ENCODE measurements at places on chromosomes 7 and 10.
A peak's percentile ranks its signal among the peaks of the same experiment; 100 is the strongest.

DNA sequence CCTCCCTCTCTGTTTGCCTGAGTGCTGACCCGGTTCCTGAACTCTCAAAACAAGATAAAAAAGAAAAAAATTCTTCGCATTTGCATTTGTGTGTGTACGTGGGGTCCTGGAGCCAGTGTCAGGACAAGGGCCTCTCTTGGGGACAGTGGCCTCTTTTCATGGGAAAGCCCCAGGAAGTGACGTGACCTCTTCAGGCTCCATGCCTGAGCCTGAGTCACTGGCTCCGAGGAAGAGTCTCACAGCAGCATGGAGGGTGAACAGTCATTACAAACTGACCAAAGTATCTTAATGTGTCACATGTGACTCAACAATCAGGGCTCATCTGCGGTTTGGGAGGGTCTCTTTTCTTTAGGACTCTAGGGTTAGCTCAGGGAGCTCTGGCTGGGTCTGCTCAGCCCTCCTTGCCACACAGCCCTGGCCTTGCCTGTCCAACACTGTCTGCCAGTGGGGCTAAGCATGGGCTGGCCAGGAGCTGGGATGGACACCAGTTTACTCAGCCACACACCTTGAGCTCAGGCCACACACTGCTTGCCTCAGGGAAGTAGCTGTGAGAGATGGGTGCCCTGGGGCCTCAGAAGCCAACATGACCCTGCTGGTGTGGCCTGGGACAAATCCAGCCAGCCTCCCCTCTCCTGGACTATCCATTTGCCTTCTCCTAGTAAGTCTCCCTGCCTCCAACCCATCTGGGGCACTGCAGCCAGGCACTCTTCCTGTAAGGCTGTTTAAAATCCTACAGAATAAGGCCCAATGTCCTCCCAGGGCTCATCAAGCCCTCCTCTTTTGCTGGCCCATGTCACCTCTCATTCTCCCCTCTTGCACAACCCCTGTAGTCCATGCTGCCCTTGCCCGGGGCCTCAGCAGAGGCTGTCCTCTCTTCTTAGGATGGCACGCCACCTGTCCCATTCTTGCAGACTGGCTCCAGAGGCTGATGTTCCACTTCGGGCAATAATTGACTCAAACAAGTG lies 10.5 kb downstream of the TMEM273 start:
- no peak overlapping the region for H3K4me3 ChIP-seq
- no peaks in the 10 kb centered on the region for H3K27me3 ChIP-seq
- no peak for DNase-seq
- peak overlapping the region; percentile 40 for H3K27ac ChIP-seq

DNA sequence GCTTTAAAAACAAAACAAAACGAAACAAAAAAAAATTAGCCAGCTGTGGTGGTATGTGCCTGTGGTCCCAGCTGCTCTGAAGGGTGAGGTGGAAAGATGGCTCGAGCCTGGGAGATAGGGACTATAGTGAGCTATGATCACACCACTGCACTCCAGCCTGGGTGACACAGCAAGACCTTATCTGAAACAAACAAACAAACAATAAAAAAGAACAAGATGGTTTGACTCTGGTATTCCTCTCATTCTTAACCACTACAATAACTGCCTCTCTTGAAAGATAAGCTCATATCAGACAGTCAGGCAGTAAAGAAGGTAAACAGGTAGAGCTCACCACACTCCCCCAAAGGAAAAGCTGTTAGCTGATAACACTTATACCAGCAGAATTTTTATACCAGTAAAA lies 14.1 kb upstream of the DUSP5 start:
- no peak for DNase-seq
- no peak overlapping the region for H3K27ac ChIP-seq
- H3K27me3 ChIP-seq = no peaks in the 10 kb centered on the region
- no peaks in the 10 kb centered on the region for H3K36me3 ChIP-seq

- peaks cover 78% of the 10 kb centered on the region for H3K36me3 ChIP-seq
- H3K4me1 ChIP-seq = no peaks in the 10 kb centered on the region
- no peak for DNase-seq
- H3K27me3 ChIP-seq = no peaks in the 10 kb centered on the region
- H3K27ac ChIP-seq = no peak overlapping the region
Measured at GRCh38 chr7:116910383-116910782, 42.9 kb upstream of the ST7 start.

DNA sequence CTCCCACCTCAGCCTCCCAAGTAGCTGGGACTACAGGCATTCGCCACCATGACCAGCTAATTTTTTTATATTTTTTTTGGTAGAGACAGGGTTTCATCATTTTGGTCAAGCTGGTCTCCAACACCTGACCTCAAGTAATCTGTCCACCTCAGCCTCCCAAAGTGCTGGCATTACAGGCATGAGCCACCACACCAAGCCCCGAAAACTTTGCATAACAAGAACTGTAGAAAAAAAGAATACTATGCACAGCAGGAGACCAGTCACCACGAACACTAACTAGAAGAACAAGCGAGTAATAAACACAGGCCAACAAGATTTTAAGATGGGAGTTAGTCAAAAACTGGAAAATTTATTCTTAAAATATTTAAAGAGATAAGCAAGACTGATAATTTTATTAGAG lies 447.0 kb downstream of the ETV1 start:
- no peaks in the 10 kb centered on the region for H3K36me3 ChIP-seq
- H3K4me1 ChIP-seq = no peaks in the 10 kb centered on the region
- no peak overlapping the region for H3K4me3 ChIP-seq
- no peak for DNase-seq

DNA sequence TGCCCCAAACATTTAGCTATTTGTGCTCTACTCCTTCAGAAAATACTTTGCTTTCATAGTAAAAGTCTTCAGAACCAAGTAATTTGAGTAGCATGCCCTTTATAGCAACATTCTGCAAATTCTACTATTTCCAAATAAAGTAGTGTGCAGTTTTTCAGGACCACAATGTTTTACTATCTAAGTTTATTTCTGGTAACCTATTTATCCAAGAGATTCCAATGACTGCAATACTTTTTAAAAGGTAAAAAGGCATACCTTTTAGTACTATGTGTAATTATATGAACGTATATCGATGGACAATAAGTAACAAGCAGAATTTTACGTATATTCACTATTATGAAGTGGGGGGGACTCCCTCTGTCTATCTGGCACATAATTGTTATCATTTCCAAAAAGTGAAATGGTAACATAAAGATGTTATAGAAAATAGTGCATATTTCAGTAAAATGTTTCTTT lies 6.9 kb upstream of the CAV2 start:
- peak overlapping the region; percentile 55 for H3K27ac ChIP-seq
- no peak for DNase-seq
- no peaks in the 10 kb centered on the region for H3K27me3 ChIP-seq
